AG09309 (cell line): ENCODE measurements at places on chromosomes 3 and 15.

DNA sequence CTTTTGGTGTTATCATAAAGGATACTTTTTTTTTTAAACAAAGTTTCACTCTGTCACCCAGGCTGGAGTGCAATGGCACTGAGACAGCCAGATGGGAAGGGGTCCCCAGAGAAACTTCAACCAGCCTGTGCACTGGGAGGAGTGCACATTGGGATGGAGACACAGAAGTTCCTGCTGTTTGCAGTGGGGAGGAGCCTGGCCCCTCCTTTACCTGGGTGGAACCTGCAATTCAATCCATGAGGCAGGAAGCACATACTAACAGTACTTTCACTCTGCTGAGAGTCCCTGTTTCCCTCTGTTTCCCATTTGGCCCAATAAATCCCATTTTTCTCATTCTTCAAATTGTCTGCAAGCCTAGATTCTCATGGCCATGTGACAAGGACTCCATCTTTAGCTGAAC, 42.3 kb upstream of the LHFPL4 start:
- no peak for DNase-seq

DNA sequence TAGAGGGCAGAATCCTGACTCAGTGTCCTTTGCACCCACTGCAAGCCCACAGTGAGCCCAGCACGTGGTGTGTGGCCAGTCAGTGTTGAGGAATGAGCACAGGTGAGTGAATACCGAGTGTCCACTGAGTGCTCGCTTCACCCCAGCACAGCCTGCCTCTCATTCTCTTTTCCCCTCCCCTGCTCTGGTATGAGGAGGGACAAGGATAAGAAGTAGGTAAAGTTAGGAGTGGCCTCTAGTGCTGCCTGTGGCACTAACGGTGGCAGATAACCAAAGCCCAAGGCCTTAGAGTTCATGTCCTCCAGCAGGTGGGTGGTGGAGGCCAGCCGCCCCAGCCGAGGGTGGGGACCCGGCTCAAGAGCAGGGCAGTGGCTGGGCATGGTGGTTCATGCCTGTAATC, 38.0 kb downstream of the PRKCD start:
- DNase-seq = no peak

- DNase-seq = no peak
Observed at GRCh38 chr3:10391391-10391790, 70.5 kb upstream of the SEC13 start.

DNA sequence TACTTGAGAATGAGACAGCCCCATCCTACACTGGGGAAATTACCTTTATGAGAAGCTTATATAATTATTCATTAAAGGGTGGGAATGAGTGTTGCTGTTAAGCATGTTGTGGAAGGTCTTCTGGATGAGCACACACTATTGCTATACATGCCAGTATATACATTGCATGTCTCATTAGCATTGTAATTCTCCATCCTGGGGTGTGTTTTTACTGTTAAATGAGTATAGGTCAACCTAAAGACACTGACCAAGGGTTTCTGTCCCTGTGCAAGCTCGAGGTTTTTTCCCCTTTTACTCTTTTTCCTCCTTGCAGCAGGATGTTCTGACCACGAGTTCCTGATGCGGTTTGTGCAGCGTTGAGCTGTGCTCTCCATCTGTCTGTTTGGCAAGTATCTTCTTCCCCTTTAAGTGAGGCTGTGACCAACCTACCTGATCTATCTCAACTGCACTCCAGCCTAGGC, 7.2 kb upstream of the IVD start:
- no peak for DNase-seq

- no peak for DNase-seq
Observed at GRCh38 chr3:161081633-161082032, 23.5 kb downstream of the B3GALNT1 start.

DNA sequence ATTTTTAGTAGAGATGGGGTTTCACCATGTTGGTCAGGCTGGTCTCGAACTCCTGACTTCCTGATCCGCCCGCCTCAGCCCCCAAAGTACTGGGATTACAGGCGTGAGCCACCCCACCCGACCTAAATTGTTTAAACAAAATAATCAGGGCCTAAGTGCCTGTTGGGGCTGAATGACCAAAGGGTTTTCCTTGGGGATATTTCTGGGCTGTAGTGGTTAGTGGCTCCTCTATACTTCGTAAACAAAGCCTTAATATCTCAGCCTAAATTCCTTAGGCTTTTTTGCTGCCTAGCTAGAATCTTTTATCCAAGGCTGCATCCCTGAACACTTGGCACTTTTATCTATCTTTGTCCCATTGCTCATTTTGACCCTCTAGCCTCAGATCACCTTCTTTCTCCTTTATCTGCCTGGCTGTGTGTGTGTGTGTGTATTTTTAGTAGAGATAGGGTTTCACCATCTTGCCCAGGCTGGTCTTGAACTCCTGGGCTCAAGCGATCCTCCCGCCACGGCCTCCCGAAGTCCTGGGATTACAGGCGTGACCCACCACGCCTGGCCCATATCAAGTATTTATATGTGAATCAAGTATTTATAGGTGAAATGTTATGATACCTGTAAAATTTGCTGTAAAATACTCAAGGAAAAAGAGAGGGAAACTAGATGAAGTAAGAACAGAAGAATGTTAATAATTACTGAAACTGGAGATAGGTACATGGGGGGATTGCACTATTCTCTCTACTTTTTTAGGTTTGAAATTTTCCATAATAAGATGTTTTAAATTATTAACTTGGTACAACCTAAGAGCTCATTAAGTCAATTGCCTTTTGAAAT, 1.8 kb downstream of the NUSAP1 start:
- DNase-seq = no peak

DNA sequence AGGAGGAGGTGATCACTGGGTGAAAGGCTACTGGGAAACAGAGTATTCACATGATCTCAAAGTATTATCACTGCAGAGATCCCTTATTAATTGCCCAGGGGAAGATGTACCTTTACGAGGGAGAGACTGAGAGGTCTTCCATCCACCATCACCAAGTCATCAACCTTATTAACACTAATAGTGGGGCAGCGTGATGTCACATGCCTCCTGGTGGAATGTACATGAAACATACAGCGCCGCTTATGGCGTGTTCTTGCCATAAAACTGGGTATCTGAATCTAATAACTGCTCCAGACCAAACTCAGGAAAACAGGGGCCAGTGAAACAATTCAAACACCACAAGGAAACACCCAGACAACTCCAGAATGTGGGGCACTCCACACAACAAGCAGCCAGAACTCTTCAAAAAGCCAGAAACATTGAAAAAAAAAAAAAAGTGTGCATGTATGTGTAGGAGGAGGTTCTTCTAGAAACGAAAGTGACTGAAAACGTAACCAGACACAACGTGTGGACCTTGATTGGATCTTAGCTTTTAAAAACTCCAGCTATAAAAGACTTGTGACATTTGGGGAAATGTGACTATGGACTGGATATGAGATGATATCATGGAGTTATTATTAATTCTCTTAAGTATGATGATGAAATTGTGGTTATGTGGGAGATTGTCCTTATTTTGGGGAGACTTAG, 4.6 kb downstream of the STIMATE start:
- DNase-seq = no peak

DNA sequence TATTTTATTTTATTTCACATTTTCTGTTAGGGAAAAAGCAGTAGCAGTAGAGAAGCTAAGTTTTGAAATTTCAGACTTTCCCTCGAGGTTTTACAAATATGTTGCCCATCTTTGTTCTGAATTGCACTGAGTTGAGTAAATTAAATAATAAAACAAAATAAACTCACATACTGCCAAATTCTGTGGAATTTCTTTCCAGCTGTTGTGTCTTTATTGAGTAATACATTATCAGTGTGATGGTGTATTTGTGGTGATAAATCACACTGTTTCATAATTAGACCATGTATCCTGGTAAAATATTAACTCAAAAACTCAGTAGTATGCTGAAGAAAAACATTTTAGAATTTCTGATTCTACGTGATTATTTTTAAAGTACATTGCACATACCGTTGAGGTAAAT, 592.1 kb downstream of the SI start:
- no peak for DNase-seq

DNA sequence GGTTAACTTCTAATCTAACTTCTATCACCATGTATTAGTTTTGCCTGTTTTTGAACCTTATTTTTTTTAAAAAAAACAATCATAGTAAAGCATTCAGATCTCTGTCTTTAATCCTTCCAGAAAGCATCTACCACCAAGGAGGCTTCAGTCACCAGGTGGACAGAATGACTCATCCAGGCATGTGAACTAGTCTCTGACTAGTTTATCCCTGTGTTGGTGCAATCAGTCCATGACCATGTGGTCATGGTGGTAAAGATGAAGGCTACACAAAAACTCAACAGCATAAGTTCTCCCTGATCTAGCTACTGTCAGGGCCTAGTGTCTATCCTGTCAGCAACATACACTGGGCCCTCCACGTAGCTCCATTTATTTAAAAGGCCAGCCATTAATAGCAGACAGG, 750.6 kb downstream of the AGBL1 start:
- DNase-seq = no peak

GRCh38 chr3:64867224-64867623, 179.4 kb upstream of the ADAMTS9 start:
- no peak for DNase-seq

GRCh38 chr15:70327856-70328678, 230.3 kb upstream of the TLE3 start:
- DNase-seq = peak; percentile 63

DNA sequence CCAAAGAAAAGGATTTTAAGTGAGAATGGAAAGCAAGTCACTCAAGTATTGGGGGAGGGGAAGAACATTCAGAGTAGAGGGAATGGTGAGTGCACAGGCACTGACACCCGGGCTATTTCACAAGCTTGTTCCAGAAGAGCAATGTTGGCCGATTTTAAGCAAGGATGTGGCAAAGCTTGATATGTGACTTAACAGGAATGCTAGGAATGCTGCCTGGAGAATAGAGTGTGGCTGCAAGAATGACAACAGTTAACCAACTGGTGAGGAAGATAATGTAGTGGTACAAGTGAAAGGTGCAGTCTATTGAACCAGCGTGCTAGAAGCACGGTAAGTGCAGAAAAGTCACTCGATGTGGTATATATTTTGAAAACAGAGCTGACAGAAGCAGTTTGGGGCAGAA, 6.2 kb upstream of the CCDC80 start:
- peak; percentile 78 for DNase-seq

DNA sequence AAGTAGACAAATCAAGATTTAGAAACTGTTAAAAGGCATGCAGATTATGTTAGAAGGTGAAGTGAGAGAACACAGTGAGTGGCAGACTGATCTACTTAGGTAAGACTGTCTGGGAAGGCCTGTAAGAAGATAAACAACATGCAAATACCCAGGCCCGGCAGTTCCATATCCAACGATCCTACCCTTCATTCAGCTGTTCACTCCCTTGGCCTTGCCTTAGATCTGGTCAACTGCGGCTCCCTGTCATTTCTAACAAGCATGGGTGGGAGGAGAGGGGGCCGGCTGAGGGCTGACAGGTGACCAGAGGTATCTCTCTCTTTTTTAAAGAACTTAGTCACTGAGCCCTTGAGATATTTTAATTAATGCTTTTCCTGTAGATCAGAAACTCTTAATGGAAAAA, 84.7 kb upstream of the FAM3D start:
- no peak for DNase-seq

- DNase-seq = no peak
Observed at GRCh38 chr3:2802429-2802828, 307.7 kb downstream of the IL5RA start.

GRCh38 chr15:89243046-89243690, 611 bp upstream of the FANCI start:
- peak; percentile 7 for DNase-seq

- DNase-seq = no peak
Observed at GRCh38 chr3:78757731-78758130, 1010.1 kb downstream of the ROBO1 start.

DNA sequence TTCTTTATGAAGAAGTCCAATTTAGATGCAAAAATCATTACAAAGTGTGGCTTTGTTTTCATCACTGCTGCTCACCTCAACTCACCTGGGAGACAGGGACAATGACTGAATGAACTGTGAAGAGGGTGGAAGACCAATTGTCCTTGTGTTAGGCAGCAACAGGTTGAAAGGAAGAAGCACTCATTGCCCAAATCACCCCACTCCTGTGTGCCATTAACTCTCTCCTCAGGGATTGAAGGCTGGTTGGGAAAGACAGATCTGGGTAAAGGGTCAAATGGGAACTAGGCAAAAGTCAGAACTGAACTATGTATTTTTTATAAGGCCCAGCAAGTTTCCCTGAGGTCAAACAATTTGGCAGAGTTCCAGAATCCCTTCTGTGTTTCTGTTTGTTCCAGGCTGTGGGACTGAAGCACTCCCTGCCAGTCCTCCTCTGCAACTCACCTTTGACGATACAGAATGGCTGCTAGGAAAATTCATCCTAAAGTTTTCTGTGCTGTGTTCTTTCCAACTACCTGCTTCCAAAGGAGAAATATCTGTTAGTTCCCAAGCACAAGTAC, 68.6 kb upstream of the CCDC39 start:
- DNase-seq = no peak

GRCh38 chr15:63487076-63487757, 17.2 kb upstream of the USP3 start:
- DNase-seq = no peak

GRCh38 chr15:72372361-72372760, 3.5 kb downstream of the HEXA start:
- no peak for DNase-seq

DNA sequence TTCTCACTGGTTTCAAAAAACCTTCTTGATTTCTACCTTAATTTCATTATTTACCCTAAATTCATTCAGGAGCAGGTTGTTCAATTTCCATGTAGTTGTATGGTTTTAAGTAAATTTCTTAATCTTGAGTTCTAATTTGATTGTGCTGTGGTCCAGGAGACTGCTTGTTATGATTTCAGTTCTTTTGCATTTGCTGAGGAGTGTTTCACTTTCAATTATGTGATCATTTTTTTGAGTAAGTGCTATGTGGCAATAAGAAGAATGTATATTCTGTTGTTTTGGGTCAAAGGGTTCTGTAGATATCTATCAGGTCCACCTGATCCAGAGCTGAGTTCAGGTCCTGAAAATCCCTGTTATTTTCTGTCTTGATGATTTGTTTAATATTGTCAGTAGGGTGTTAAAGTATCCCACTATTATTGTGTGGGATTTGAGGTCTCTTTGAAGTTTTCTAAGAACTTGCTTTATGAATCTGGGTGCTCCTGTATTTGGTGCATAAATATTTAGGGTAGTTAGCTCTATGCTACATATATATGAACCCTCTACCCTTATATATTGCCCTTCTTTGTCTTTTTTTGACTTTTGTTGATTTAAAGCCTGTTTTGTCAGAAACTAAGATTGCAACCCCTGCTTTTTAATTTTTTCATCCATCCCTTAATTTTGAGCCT, 158.4 kb upstream of the TPRG1 start:
- DNase-seq = no peak

DNA sequence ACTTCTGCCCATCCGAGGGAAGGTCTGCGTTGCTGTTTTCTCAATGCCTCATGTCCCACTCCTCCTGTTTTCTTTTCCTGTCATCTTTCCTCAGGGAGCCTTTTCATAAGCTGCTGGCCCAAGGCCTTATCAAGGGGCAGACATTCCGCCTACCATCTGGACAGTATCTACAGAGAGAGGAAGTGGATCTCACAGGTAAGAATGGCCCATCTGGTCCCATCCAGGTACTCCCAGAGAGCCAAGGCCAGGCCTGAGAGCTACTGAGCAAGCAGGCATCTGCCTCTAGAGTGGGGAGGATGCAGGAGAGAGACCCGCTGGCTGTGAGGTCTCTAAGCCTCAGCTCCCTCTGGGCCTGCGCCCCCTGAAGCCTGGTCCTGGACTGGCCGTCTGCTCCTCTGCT, 81.5 kb upstream of the LIMD1 start:
- DNase-seq = no peak

- DNase-seq = no peak
Observed at GRCh38 chr3:179186426-179186825, 38.3 kb downstream of the PIK3CA start.
